Epithelial cell of proximal tubule (primary cell): ENCODE measurements at places on chromosomes 3 and 15. TPM values are rescaled to one million over a fixed set of nuclear protein-coding genes. Genes with fewer than 3 reads are reported as not detected.

The RBSN gene
- total RNA-seq = 12.7 and 16.0 TPM in 2 replicates

The SIN3A gene
- 26.2 and 33.4 TPM in 2 replicates for total RNA-seq

The TIGIT gene
- not detected in 2 replicates for total RNA-seq

The SERF2 gene
- 621 and 1,163 TPM in 2 replicates for total RNA-seq

The KLHL6 gene
- not detected in 2 replicates for total RNA-seq

The ALDH1A3 gene
- total RNA-seq = 79.9 and 141 TPM in 2 replicates

The GPR27 gene
- total RNA-seq = 1.2 and 3.9 TPM in 2 replicates

The FBXW12 gene
- 0.23 TPM in 1 of 2 replicates, not detected in the other for total RNA-seq

The GRM7 gene
- total RNA-seq = not detected in 2 replicates

The ZNF660 gene
- total RNA-seq = 1.7 and 2.5 TPM in 2 replicates

The DUOX1 gene
- 0.12 and 0.22 TPM in 2 replicates for total RNA-seq

The ARRDC4 gene
- total RNA-seq = 2.0 and 18.3 TPM in 2 replicates

The GCSAM gene
- total RNA-seq = not detected in 2 replicates

- DNase-seq = no peak
Observed at GRCh38 chr15:100311154-100311625, 30.6 kb downstream of the ADAMTS17 start.

- no peak for DNase-seq
Observed at GRCh38 chr15:85008474-85009260, 27.0 kb downstream of the PDE8A start.

GRCh38 chr3:152319831-152320617 lies 51.3 kb downstream of the MBNL1 start:
- DNase-seq = no peak

GRCh38 chr15:74376825-74377581 lies 9.6 kb upstream of the CYP11A1 start:
- no peak for DNase-seq

GRCh38 chr3:126498929-126499328 lies 18.6 kb downstream of the UROC1 start:
- DNase-seq = no peak

GRCh38 chr3:16406579-16406978 lies 106.9 kb downstream of the RFTN1 start:
- no peak for DNase-seq

DNA sequence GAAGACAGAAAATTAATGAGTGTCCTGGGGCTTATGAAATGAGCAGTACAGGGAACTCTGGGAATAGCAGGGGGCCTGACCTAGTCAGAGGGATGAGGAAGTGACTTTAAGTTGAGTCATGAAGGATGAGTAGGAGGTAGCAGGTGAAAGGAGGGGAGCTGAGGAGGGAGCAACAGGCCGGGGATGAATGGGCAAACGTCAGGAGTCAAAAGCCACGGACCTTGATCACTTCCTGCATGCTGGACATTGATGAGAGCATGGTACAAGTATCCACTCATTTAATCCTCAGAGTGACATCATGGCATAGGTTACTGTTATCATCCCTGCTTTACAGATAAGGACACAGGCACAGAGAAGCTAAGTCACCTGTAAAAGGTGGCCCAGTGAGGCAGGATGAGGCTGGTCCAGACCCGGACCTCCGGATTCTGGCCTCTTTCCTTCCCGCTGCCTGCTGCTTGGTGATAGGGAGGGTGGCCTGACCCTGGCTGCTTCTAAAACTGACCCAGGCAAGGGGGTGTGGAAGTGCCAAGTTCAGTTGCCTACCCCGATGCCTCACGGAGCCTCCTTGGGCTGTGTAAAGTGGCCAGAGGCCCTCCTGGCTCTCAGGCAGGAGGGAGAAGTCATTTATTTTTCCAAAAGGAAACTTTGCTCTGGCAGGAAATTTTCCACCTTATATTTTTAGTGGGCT lies 7.6 kb downstream of the CORO2B start:
- peak; percentile 87 for DNase-seq

DNA sequence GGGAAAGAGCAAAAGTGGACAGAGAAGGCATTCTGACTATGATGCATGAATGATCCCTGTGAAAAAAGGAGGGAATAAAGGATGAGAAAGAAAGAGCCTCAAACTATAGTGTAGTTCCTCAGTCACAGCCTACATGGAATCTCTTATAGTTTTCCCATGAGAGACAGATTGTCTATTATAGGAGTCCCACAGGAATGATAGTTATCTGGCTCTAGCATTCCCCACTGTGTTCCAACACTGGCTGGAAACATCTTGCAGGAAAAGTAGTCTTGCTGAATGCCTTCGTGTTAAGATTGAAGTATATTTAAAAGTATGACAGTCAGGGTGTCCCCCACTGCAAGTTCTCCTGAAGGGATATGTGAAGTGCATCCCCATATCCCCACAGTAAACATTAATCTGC lies 641.5 kb upstream of the NECTIN3 start:
- DNase-seq = no peak

DNA sequence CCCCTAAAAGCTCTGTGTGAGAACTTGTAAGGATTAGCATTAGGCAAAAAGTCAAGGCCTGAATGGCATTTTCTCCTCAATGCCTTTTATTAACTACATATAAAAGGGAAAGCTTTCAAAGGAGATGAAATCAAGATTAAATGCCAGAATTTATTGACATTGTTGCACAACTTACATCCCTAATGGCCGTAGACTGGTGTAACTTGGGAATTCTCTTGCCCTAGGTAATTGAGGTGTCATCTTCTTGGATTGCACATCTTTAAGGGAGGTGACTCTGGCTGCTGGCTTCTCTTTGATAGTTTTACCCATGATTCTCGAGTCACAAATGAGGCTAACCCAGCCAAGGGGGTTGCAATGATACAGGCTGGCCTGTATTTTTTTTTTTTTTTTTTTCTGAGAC lies 249.1 kb downstream of the TBL1XR1 start:
- no peak for DNase-seq

- DNase-seq = no peak
Observed at GRCh38 chr3:145798696-145799537, 362.1 kb downstream of the PLOD2 start.

GRCh38 chr15:77869021-77869895 lies 208.3 kb downstream of the TBC1D2B start:
- no peak for DNase-seq

DNA sequence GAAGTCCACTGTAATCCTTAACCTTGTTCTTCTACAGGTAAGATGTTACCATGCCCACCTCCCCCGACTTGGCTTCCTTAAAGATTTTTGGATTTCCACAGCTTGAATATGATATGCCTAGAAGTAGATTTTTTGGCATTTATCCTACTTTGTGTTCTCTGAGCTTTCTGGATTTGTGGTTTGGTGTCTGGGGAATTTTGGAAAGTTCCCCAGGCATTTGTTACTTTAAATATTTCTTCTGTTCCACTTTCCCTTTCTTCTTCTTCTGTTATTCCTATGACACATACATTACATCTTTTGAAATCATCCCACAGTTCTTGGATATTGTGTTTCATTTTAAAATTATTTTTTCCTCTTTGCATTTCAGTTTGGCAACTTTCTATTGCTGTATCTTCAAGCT lies 122.1 kb upstream of the TMEM108 start:
- no peak for DNase-seq

GRCh38 chr3:100779480-100779879 lies 70.2 kb downstream of the TFG start:
- no peak for DNase-seq

DNA sequence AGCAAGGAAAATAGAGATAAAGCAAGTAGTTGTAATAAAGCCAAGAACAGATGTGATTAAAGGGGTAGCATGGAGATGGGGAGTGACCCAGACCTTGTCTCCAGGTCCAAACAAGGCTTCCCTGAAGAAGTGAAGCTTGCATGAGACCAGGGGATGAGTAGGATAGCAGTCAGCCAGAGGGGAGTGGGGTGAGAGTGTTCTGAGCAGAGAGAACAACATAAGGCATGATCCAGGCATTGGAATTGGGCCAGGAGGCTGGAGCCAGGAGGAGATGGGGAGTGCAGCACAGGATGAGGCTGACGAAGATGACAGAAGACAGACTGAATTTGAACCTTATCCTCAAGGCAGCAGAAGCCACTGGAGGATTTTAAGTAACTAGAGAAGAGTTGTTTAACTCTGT lies 7.2 kb downstream of the TMOD2 start:
- DNase-seq = no peak

- no peak for DNase-seq
Observed at GRCh38 chr3:114111060-114111770, 54.7 kb downstream of the QTRT2 start.

DNA sequence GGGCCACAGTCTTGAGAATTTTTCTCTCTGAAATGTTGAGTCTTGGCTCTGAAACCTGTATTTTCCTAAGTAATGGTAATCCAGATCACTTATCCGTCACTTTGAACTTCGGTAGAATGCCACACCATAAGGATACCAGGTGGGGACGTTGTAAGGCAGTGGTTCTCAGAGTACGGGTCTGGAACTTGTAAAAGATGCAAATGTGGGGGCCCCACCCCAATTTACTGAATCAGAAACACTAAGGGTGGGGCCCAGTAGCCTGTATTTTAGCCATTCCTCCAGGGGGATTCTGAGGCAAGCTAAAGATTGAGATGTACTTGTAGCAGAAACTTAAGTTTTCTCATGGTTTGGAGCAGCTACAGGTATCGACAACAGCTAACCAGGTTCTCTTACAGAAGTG lies 555.3 kb downstream of the FOXP1 start:
- no peak for DNase-seq

GRCh38 chr3:96466441-96466840 lies 348.0 kb upstream of the EPHA6 start:
- DNase-seq = no peak

DNA sequence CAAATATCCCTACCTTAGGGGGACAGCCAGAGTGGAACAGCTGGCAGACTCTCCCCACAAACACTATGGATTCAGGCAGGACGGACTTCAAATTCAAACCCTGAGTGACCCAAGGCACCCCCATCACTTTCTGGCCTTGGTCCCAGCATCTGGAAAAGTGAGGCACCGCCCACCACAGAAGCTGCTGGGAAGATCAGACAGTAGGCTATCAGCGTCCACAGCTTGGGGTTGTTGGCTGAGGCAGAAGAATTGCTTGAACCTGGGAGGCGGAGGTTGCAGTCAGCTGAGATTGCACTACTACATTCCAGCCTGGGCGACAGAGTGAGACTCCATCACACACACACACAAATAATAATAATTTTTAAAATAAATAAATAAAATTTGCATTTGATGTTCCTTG lies 8.5 kb downstream of the PFKFB4 start:
- no peak for DNase-seq

DNA sequence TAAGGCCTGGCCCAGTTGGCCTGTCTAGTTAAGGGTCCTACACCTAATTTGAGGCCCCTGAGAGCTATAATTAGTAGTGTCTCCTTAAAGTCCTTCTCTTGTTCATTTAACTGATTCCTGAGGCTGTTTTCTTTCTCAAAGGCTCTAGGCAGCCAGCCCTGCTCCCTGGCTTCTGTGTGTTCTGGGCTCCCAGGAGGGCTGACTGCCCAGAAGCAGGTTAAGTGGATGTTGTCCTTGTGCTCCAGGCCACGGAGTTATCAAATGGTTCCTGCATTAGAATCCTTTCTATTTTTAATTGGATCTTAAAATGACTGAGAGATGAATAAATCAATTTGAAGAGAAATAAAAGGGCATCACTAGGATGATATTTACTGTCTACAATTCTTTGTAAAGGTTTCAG lies 140.0 kb downstream of the SNRK start:
- DNase-seq = no peak

DNA sequence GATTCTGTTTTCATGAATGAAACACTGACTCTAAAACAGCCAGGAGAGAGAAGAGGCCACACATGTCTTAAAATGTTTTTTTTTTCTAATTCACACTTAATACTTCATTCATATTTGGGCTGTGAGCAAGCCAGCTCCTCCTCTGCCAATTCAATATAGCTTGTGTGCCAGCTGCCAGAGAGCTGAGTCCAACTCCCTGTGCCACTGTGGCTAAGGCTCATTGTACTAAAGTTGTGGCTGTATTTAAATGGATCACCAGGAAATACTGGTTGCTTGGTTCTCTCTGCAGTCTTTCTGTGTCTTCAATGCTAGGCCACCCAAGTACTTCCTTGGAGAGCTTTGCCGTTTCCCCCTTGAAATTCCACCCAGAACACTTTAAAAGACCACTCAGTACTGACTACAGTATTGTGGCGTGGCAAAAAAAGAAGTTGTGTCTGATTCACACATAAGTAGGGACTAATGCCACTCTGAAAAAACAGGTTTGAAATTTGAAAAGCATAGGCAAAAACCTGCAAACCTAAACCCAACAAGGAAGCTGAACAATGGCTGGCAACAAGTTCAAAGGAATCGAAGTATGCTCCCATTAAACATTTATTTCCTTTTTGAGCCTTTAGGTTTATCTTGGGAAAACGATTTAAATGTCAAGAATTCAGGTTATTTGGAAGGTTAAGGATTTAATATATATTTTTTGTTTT lies 524.7 kb downstream of the DIPK2A start:
- DNase-seq = no peak

GRCh38 chr3:111128884-111129283 lies 57.3 kb downstream of the NECTIN3 start:
- DNase-seq = no peak

GRCh38 chr3:30465454-30465853 lies 140.9 kb upstream of the TGFBR2 start:
- no peak for DNase-seq

GRCh38 chr3:157572559-157573270 lies 69.5 kb upstream of the VEPH1 start:
- DNase-seq = no peak

DNA sequence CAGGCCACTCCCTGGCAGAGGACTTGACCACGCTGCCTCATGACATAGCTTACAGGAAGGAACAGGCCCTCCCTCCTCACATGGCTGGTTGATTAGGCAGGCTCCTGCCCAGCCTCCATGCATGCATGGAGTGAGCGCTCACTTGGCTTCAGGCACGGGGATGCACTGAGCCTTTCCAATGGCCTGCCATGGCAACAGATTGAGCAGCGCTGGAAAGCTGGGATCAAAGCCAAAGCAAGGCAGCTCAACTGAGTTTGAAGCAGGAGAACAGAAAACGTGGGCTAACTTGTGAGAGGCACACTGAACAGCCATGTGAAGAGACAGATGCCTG lies 5.9 kb upstream of the GRAMD2A start:
- DNase-seq = peak; percentile 86

DNA sequence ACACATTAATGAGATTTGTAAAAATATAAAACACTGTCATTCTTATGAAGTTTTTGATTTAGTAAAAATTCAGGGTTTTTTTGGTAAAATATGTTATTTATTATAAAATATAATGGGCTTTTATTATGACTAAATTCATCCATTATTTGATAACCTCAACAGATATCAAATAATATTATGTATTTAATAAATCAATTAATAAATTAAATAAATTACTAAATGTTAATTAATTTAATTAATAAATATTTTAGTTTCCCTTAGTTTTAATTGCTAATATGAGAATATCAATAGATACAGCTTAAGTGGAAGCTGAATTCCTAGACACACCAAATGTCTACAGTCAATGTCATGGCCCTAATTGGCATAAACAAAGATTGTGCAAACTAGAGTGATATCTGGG lies 82.3 kb upstream of the DGKG start:
- no peak for DNase-seq
